CD8-positive, alpha-beta memory T cell (primary cell): ENCODE measurements at places on chromosomes 2 and 18. TPM values are rescaled to one million over a fixed set of nuclear protein-coding genes. Genes with fewer than 3 reads are reported as not detected.

- DNase-seq = no peak
Measured at GRCh38 chr2:240132651-240132980, 3.5 kb downstream of the COPS9 start.

DNA sequence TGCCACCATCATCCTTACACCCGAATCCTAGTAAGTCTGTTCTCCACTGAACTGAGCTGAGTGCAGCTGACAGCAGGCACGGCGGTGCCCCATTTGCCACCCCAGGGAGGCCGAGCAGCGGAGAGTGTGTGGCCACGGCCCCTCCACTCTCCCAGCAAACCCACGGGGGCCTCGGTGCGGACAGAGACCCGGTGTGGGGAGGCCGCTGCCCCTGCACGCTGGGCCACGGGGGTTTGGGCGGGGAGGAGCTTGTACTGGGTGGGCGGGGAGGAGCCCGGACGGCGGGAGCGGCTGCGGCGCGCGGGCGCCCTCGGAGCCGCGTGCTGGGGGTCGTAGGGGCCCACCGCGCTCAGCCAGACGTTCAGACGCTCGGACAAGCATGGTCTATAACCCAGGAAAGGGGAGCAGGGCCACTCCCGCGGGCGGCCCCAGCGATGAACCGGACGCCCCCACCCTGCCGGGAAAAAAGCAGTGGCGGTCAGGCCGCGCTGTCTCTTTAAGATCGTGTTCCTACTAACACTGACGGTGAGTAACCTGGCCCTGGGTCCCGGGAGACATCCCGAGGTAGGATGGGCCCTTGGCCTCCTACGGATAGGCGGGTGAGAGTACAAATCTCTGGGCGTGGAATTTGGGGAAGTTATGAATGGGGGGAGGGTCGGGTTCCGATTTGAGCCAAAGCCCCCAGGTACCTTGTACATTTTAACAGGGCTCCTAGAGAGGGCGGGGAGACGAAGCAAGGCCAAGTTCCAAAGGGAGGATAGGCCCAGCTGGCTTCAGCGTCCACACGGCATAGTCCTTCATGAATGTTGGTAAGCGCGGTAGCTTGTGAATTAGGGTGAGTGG is at the start of gene ITPRIPL1:
Gene ITPRIPL1, plus strand, starts transcription at position 277 of the 843 bp plus-strand sequence. Its CDS starts 523 bp downstream, at position 800.
- peak; percentile 61 for DNase-seq

- no peak for DNase-seq
Measured at GRCh38 chr2:196182439-196183171, 11.2 kb upstream of the STK17B start.

DNA sequence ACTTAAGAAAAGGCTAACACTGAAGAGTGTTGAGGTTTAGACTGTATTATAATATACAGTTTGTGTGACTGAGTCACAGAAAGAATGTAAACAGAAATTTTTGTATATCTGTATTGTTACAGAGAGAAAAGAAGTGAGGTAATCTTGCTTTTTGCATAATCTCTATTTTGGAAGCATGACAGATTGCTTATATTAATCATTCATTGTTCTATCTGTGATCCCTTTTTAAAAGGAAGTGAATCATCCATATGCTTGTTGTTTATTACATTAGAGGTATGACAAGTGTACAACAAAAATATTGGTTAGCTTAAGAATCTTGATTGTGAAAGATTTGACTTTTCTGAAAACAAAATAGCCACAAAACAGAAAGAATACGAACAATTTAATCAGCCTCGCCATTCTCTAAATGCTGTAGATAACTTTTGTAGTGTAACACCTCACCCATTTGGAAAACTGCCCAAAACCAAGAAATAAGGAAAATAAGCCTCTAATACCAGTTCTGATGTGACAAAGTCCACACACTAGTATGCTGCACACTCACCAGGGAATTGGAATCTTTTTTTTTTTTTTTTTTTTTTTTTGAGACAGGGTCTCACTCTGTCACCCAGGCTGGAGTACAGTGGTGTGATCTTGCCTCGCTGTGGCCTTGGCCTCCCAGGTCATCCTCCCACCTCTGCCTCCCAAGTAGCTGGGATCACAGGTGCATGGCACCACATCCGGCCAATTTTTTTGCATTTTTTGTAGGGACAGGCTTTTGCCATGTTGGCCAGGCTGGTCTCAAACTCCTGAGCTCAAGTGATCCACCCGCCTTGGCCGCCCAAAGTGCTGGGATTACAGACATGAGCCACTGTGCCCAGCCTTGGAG is 91.5 kb upstream of the LPIN2 start:
- DNase-seq = no peak

DNA sequence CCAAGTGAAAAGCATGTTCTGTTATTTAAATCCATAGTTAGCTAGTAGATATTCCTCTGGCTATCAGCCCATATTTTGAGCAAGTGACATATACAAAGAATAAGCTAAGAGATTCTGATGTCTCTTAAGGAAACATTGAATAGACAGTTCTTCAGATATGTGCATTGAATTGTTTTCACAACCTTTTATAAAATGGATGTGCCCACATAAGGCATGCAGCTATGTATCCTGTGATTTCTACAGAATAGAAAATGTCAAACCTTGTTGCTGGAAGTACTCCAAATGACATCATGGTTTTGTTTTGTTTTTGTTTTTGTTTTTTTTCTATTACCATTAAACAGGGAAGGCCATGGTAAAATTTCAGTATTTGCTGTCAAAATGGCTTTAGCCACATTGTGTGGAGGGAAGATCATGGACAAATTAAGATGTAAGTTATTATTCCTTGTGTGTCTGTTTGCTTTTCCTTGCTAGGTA is 95.8 kb downstream of the DTNA start:
- DNase-seq = no peak

- no peak for DNase-seq
Measured at GRCh38 chr2:40282428-40282827, 169.5 kb downstream of the SLC8A1 start.

DNA sequence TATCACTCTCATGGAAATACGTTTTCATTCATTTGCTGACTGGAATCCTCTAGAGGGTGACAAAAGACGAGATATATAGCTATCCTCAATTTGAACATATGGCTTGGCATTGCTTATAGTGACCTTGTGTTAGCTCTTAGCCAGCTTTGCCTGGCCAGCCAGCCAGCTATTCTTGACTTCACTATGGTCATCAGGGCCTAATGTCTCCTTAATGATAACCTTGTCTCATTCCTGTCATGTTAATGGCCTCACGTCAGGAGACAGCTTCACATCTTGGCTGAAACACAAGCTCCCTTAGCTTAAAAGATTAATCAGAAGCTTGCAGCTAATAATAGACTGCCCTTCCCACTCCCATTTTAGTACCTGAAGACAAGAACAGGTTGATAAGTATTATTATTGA is 1517.5 kb upstream of the PIK3C3 start:
- DNase-seq = no peak

- no peak for DNase-seq
Measured at GRCh38 chr18:28529644-28530043, 352.7 kb upstream of the CDH2 start.

DNA sequence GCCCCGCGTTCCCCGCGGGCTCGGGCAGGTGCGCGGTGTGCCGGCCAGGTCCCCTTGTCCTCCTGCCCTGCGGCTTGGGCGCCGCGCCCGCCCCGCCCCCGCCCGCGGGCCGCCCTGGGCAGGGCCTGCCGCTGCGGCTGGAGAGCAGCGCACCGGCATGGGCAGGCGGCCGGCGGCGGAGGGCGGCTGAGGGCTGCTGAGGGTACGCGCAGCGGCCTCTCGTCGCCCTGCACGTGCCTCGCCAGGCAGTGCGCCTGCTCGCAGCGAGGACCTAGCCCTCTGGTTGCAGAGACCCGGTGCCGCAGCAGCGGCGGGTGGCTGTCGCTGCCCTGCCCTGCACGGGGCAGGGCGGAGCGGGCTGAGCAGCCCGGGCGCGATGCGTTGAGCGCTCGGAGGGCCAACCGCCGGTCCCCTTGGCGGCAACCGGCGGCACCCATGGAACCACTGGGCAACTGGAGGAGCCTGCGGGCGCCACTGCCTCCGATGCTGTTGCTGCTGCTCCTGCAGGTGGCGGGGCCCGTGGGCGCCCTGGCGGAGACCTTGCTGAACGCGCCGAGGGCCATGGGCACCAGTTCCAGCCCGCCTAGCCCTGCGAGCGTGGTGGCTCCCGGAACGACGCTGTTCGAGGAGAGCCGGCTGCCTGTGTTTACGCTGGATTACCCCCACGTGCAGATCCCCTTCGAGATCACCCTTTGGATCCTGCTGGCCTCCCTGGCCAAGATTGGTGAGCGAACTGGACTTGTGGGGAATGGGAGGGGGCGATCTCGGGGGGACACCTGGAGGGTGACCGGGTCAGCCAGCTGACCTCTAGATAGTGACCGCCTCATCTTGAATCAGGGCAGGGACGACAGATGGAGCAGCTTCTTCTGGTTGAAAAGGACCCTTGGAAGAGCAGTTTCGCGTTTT is at the start of gene SLC9A2:
Gene SLC9A2, plus strand, starts transcription at position 140 of the 906 bp plus-strand sequence. Its CDS starts 296 bp downstream, at position 436.
- DNase-seq = no peak

DNA sequence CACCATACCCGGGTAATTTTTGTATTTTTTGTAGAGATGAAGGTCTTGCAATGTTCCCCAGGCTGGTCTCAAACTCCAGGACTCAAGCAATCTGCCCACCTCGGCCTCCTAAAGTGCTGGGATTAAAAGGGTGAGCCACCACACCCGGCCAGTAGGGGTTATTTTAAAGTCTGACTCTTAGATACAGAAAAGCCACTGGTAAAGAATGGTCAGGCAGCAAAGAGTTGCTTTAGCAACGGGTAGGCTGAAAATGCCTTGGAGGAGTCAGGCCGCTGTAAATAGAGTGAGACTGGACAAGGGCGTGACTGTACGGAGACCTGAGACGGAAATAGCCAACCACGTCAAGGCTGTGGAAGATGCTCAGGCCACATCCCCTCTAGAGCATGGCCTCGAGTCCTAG is 54.2 kb downstream of the ACKR3 start:
- no peak for DNase-seq

- no peak for DNase-seq
Measured at GRCh38 chr2:10362096-10362897, 59.6 kb downstream of the HPCAL1 start.

DNA sequence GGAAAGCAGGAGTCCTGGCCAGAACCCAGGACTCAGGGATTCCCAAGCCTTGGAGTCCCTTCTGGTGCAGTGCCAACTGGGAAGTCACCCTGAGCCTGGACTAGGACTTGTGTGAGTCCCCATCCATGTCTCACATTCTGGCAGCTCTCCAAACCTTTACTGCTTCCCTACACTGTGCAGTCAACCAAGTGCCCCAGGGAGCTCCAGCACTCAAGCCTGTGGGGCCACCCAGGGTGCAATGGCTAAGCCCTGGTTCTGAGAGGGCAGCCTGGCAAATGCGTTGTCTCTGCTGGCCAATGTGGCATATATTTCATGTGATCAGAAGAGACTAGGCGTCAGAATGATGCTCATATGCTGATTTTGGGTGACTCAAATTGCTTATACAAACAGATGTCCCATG is 223.4 kb downstream of the SP3 start:
- no peak for DNase-seq

DNA sequence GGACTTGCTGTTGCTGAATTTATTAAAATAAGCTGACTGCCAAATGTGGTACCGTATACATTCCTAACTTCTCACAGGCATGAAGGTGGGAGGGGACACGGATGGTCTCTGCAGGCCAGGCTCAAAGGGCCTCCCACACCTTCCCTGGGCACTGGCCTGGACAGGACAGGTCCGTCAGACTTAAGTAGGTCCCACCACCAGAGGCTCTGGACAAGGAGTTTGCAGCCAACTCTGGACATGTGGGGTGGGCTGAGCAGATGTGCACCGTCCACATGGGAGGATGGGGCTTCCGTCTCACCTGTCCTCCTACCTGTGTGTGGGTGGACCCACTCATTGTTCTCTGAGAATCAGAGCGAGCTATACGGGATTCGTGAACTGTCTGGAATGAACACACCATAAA is 8.2 kb downstream of the ODC1 start:
- no peak for DNase-seq

DNA sequence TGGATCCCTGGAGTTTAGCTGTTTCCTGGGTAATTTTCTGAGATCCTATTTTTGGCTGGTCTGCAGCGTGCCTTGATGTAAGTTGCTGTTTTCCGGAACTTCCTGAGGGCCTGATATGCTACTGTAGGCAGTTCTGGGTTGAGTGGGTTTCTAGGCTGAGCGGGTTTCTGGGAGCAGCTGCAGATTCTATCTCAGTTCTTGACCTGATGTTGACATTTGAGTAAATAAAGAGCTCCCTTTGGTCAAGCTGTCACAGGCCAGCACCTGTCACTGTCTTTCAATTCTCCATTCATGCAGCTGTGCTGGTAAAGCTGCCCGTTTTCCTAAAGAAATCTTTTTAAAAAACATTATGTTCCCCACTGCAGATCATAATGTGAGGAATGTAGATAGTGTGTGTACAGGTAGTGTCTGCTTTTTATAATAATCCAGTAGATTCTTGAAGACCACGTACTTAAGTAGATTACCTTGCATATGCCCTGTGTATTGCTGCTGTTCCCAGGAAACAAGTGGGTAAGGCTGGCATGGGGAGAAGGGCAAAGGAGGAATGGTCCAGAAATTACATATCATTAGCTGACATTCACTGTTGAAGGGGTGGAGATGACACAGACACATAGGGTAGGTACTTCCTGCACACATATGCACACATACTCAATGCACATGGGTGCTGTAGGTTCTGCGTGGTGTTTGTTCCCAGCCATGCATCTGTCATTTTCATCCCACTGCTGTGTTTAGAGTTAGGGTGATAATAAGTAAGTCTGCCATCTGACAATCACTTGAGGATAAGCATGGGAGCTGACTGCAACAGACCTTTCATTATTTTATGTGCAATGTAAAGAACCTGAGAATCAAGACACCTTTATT is 25.9 kb downstream of the CD28 start:
- no peak for DNase-seq

DNA sequence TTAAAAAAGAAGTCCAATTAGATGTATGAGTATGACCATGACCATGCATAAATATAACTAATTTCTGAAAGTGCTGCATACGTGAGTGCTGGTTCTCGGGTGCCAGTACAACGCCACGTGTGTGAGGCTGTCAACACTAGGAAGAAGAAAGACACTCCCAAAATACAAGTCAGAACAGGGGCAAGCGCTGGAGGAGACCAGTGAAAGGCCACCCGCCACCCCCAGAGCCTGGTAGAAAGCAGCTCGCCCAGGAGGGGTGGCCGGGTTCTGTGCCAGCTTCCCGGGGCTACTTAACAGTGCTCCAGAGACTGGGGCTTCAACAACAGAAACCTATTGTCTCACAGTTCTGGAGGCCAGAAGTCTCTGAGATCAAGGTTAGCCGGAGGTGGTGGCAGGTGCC is 147.6 kb downstream of the RTP5 start:
- no peak for DNase-seq

DNA sequence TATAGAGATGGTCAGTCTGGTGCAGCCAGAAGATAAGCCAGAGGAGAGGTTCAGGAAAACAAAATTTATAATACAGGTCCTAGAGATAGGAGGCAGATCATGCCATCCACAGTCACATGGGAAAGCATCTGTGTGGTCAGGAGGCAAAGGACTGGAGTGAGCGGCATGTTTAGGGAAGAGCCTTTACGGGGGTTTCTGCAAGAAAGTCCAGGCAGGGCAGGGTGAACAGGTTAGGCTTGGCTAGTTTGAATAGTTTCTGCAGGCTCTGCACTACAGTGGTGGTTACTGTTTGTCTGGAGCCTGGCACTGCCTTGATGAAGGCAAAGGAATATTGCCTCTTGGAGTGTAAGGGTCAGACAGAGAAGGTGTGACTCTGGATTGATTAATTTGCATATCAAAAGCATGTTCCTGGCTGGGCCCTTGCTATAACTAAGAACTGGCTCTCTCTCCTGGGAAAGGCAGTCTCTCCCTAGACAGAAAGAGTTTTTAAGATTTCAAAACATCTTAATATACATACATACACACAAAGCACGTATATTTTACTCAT is 1034.7 kb upstream of the CHAC2 start:
- no peak for DNase-seq

The DSG4 gene
- not detected for polyA plus RNA-seq

The IL18RAP gene
- polyA plus RNA-seq = 14.2 TPM

The GRB14 gene
- not detected for polyA plus RNA-seq

The ABCA12 gene
- polyA plus RNA-seq = not detected

The SOWAHC gene
- 0.40 TPM for polyA plus RNA-seq

The RGPD5 gene
- polyA plus RNA-seq = 5.0 TPM

The LYG2 gene
- polyA plus RNA-seq = not detected
